ENCODE measurements at places on chromosomes 4 and X. TPM values are rescaled to one million over a fixed set of nuclear protein-coding genes. Genes with fewer than 3 reads are reported as not detected.

Gene GPM6B
- total RNA-seq = 99.8 TPM

Gene FAM184B
- 0.23 TPM for total RNA-seq

Gene ZNF81
- 12.0 TPM for total RNA-seq

Gene CT45A1
- not detected for total RNA-seq

Gene PDGFRA
- 3.3 TPM for total RNA-seq

Gene HMX1
- 10.0 TPM for total RNA-seq

Gene HPSE
- total RNA-seq = 3.7 TPM

Gene TCEAL9
- total RNA-seq = 30.4 TPM

Gene PCDH7
- total RNA-seq = 2.4 TPM

DNA sequence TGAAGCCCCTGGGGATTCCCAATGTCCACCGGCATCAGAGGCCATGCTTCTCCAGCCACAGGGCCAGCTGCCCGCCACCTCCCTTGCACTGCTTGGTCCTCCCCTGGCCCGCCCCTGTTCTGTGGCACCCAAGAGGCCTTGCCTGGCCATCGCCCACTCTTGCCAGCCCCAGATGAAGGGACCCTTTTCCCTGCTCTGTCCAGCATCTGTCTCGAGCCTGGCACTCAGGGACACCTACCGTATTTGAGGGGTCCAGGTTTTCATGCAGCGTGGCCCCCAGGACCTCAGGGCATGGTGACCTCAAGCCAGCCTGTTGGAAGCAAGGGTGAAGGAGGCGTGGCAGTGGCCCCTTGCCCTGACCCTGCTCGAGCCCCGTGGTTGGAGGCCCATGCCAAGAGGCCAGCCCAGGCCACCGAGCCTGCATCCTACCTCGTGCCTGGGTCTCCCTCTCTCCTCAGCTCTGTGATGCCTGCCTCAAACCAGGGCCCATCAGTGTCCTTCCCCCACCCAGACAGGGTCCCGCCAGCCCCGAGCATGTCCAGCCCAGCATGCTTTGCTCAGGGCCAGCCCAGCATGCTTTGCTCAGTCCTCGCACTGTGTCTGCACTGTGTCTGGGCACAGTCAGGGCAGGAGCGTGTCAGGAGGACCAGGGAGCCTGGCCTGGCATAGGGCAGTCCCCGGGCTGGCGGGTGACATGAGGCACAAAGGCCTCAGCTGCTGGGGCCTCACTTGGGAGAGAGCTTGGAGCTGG is 14.3 kb upstream of the FGFR3 start:
- no peak for DNase-seq

GRCh38 chr4:54085284-54085683 is 14.7 kb upstream of the GSX2 start:
- no peak for DNase-seq

- no peak for DNase-seq
These were observed 1.7 kb upstream of the AFP start for GRCh38 chr4:73434311-73434710.

DNA sequence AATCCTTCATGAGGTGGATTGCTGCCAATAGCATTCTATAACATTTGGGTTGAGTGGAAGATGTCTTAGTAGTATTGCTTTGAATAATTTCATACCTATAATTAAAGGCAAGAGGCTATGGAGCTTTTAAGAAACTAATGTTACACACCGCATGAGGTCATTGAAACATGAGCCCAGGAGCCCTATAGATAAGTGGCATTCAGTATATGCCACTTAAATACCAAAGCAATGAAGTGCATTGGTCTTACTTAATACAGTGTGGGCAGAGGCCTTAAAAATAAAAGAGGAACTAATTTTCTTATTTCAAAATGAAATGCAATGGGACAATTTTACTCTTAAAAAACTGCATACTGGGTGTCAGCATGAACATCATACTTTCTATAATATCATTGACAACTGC is 47.5 kb downstream of the SPATA18 start:
- no peak for DNase-seq

GRCh38 chr4:23884261-23884660 is 5.6 kb downstream of the PPARGC1A start:
- DNase-seq = no peak

- DNase-seq = no peak
These were observed 68.3 kb downstream of the PALLD start for GRCh38 chr4:168565130-168565529.

DNA sequence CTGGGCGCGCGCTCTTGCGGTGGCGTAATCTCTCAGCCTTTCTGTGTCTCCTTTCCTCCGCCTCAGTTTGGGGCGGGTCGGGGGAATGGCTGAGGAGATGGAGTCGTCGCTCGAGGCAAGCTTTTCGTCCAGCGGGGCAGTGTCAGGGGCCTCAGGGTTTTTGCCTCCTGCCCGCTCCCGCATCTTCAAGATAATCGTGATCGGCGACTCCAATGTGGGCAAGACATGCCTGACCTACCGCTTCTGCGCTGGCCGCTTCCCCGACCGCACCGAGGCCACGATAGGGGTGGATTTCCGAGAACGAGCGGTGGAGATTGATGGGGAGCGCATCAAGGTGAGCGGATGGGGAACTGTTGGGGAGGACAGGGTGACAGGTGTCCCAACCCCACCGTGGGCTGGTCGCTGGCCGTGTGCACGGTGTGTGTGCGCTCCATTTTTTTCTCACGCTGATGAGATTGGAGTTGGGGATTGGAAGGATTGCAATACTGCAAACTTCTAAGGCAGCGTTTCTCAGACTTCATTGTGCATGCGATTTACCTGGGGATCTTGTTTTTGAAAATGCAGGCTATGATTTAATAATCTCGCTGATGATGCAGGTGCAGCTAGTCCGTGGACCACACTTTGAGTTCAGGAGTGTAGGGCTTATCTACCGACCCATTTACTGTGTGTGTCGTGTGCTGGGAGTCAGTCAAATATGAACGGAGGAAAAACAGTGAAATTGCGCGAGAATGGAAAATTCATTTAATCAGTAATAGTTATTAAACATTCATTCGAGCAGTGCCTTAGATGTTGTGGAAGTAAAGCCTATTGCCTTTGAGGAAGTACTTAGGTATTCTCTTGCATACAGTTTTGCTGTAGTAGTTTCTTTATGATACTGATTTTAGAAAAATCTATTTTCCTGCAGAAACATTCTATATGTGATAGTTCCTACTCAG is at the start of gene RAB33B:
Gene RAB33B, plus strand, starts transcription at position 11 of the 935 bp plus-strand sequence. Its CDS starts 75 bp downstream, at position 86.
- no peak for DNase-seq

DNA sequence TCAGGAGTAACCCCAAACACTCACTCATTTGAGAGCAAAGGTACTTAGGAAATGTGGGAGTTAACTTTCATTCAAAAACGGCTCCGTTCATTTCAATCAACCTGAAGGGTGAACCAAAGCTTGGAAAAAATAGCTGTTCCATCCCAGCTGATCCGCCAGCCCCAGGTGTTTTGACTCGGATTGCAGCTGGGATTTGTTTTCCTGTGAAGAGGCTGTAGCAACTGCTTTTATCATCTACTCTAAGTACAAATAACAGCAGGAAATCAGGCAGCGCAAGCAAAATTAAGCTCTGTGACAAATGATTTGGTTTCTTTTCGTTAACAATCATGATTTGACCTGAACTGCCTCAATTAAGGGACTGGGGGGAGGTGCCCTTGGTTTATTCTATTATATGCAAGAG is 154.7 kb downstream of the BEND2 start:
- DNase-seq = no peak

DNA sequence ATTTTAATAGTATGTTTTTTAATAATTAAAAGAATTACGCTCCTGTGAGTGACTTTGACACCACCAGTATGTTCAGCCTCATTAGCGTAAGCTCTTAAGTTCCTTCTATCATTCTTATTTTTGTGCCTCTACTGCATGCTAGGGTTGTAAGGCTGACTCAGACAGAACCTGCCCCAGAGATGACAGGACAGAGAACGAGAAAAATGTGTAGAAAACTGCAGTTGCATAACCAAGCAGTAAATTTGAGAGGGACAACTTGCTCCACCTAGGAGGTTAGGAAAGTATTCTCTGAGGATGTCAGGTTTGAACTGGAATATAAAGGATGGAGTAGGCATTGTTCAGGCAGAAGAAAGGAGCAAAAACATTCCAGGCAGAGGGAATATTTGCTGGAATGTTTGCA is 98.7 kb downstream of the NFKB1 start:
- DNase-seq = no peak

DNA sequence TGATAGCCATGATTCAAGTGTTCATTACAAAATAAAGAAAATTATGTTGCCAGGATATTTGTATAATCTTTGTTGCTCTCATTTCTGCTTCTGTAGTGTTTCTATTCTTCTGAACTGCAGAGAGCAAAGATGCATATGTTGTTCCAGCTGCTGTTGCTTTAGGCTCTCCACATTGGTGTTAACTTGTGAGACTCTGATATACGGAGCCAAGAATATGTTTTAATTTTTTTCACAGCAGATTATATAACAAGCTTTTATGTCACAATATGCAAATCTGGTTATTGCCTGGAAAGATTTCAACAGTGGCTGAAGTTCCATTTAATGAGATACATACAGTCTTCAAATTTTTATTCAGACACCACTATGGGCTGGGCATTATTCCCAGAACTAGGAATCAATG is 655.0 kb downstream of the GRXCR1 start:
- DNase-seq = no peak

GRCh38 chrX:40176351-40177116 is 78.8 kb upstream of the BCOR start:
- DNase-seq = peak; percentile 48

GRCh38 chrX:110156167-110156754 is 153.3 kb downstream of the TMEM164 start:
- no peak for DNase-seq

GRCh38 chr4:2750719-2751605 is 5.2 kb downstream of the TNIP2 start:
- DNase-seq = no peak

DNA sequence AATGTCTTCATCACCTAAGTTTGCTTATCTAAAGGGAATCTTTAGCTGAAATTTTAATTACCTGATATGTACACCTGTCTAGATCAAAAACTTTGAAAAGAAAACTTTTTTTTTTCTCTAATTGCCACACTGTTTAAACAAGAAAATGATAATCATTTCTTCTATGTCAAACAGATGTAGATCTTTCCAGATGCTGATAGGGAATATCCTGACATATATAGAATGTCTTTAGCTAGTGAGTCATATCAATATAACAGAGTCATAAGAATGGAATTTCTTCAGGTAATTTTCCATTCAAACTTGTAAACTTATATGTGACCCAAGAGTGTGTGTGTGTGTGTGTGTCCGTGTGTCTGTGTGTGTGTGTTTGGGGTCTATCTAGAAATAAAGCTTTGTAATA is 271.9 kb downstream of the GPM6A start:
- no peak for DNase-seq

DNA sequence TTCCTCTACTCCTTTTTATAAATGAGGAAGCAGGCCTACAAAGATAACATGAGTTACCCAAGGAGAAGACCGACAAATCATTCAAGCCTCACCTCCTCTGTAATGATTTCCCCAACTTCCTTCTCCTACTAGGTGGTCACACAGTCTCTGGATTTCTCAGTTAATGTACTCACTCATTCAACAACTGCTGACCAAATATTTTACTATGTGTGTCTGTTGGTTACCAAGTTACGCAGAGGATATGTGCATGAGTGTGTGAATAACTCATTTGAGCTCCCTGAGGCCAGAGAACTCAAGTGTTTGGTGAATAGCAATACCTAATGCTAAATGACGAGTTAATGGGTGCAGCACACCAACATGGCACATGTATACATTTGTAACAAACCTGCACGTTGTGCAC is 10.4 kb downstream of the CASK start:
- DNase-seq = no peak

- no peak for DNase-seq
These were observed 521.6 kb downstream of the CCSER1 start for GRCh38 chr4:90648791-90649190.

- peak; percentile 11 for DNase-seq
These were observed 95.8 kb downstream of the ADRA2C start for GRCh38 chr4:3861720-3862639.

DNA sequence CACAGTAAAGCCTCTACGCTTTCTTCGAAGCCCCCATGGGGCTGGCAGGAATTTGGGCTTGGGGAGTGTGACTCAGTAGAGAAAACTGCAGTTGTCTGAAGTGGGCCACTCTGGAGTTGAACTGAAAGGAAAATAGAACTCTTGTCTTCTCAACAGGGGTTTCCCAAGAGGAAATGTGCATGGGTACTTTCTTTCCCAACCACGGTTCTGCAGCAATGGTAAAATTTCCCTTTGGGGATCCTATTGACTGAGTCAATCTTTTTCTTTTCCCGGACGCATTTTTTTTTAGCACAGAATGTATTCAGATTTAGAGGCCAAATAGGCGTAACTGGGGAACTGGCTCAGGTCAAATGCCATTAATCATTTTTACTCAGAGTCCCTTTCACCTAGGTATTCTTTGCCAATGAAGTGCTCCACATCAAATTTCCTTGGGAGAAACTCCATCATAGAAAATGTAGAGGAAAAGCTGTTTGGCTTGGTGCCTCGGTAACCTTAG is 269.3 kb downstream of the STIM2 start:
- DNase-seq = no peak

GRCh38 chr4:127656047-127656680 is 23.4 kb downstream of the INTU start:
- no peak for DNase-seq

DNA sequence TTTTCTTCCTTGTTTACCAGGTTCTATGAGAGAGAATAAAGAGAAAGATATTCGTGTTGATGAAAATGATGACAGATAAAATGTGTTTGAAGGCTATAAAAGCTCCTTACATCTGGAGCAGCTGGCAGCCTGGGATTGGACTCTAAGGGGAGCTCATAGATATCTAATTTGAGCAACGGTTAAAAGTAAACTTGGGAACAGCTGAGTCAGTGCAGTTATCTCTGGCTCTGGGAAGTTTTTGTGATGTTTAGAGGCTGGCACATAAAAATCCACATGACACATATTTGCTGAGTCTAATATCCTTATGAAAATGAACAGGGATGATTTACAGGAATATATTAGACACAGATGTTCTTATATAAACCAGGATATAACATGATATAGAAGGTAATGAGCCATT is 331.8 kb upstream of the TENM3 start:
- no peak for DNase-seq

- DNase-seq = no peak
These were observed 146.8 kb downstream of the RPA4 start for GRCh38 chrX:97030463-97030862.

DNA sequence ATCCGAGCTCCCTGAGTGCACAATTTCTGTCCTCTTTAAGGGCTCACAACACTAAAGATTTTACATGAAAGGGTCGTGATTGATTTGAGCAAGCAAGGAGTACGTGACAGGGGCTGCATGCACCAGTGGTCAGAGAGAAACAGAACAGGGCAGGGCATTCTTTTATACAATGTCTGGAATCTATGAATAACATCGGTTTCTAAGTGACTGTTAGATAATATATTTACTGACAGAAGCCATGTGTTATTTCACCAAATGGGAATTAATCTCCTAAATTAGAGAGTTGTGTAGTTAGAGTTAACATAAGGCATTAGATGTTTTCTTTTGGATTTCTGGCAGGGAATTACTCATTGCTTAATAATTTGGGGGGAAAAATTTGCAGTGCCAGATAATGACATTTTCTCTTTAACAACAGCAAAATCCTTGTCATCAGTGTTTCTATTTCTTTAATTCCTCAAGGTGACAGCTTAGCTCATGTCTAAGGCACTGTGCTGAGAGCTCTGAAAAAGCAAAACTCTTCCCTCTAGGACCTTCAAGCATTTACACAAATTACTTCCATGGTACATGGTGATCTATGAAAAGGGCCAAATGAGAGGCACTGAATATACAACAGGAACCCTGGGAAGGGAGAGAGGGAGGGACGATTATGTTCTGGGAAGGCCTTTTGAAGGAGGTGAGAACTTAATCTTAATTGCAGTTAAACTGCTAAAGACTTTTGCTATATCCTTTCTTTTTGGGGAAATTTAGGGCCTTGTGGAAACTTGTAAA is 145.0 kb downstream of the RTL3 start:
- DNase-seq = no peak

- DNase-seq = no peak
These were observed 131.7 kb downstream of the ADGRA3 start for GRCh38 chr4:22384154-22384553.
